ENCODE measurements at places on chromosomes 11 and 22.

- peak; percentile 76 for ATAC-seq
These were observed at the start of gene LRRC32 for GRCh38 chr11:76670485-76671236. Gene LRRC32 (minus strand): TSS chr11:76670747. CDS start chr11:76665954, 4,793 bp downstream.

DNA sequence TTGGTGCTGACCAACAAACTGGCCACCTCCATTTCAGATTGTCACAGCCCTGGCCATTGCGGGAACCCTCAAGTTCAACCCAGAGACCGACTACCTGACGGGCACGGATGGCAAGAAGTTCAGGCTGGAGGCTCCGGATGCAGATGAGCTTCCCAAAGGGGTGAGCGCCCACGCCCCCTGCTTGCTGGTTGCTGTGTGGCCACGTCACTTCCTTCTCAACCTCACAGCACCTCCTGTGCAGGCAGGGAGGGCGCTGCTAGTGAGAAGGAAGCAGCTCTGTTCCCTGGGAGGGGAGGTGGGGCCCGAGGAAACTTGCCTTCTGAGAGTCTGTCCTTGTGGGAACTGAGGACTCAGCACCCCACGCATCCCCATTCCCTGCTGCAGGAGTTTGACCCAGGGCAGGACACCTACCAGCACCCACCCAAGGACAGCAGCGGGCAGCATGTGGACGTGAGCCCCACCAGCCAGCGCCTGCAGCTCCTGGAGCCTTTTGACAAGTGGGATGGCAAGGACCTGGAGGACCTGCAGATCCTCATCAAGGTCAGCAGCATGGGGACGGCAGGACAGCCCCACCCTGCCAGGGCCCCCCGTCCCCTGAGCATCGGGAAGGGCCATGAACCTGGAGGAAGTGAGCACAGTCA, 19.3 kb downstream of the POLR3H start:
- no peak for ATAC-seq

GRCh38 chr11:132312701-132313111, 942.3 kb downstream of the NTM start:
- peak; percentile 100 for ATAC-seq

DNA sequence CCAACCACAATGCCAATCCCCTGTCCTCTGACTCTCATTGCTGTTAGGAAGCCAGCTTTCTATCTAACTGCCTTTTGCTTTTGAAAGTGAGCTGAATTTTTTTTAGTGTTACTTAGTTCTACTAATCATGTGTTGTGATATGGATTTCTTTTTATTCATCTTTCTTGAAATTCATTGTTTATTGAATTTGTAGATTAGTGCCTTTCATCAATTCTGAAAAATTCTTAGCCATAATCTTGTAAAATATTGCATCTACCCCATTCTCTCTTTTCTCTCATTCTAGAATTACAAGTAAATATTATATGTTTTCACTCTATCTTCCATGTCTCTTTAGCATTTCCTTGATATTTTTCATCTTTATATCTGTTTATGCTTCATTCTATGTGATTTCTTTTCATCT, 47.8 kb downstream of the DDIAS start:
- ATAC-seq = no peak

GRCh38 chr11:94762208-94762607, 5.9 kb upstream of the AMOTL1 start:
- peak; percentile 80 for ATAC-seq

GRCh38 chr11:46391186-46391577, 394 bp downstream of the CHRM4 start:
- no peak for ATAC-seq

GRCh38 chr11:101288392-101288791, 158.8 kb upstream of the PGR start:
- ATAC-seq = no peak

GRCh38 chr22:30694640-30695350, at the start of gene OSBP2:
Gene OSBP2 (plus strand): TSS chr22:30694874. CDS start chr22:30694910, 36 bp downstream.
- peak; percentile 86 for ATAC-seq

DNA sequence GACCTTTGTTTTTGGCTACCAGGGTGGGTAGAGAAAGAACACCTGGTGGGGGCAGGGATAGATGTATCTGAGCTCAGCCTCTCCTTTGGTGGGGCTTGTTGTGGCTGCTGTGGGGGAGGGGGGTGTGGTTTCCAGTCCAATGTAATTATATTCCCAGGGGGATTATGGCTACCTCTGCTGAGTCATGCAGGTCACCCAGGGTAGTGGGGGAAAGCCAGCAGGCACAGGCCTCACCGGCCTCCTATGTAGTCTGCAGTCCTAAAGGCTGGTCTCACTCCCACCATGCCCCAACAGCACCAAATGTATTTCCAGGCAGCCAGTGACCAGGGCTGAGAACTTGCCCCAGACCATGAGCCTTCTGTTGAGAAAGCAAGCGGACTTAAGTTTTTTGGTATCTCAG, 119.6 kb downstream of the DYNC2H1 start:
- no peak for ATAC-seq

DNA sequence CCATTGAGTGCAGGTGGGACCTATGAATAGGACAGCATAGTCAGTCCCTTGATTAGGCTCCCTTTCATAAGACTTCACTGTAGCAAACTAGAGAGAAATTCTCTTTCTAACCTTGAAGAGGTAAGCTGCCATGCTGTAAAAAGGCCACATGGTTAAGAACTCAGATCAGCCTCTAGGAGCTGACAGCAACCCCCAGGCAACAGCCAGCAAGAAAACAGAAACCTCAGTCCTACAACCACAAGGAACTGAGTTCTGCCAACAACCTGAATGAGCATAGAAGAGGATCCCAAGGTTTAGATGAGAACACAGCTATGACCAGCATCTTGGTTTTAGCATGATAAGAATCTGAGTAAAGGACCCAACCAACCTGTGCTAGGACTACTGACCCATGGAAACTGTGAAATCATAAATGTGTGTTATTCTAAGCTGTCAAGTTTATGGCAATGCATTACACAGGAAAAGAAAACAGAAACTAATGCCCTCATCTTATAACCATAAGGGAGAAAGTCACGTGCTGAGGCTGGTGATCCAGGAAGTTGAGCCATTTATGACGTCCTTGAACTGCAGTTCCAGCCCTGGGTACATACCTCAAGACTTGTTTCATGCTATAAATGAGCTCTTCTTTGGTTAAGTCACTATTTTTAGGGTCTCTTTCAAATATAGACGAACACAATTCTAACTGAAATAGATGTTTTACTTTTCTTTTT, 43.3 kb downstream of the RAB38 start:
- ATAC-seq = no peak

DNA sequence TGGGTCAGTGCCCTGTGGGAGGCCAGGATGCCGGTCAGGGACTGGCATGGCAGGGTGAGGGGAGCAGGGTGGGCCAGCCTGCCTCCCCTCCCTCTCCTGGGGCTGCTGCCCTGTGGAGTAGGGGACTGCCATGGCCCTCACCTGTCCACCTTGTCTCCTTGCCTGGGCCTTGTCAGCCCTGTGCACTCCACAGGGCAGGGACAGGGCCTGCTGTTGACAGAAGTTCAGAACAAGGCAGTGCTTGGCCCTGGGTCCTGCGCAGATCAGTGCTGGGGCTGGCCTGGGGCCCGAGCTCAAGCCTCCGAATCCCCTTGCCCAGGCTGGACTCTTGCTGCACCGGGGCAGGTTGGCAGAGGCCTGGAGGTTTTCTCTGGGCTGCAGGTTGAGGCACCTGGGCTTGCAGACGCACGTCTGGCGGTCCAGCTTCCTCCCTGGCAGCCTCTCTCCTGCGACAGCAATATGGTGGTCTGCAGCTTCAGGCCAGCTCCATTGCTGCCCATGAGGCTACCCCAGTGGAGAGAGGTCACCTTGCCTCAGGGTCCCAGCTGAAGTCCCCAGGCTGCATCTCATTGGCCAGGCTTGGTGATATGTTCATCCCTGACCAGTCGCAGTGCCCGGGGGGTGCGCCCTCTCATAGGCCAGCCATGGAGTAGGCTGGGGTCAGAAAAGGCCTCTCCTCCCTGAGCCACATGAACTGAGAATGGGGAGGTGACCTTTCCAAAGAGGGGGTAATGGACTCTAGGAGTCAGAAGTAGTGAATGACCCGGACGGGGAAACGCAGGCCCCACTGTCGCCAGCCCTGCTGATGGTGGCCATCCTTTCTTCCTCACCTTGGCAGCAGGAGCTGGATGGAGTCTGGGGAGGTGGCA, 21.5 kb upstream of the CHKA start:
- ATAC-seq = no peak

DNA sequence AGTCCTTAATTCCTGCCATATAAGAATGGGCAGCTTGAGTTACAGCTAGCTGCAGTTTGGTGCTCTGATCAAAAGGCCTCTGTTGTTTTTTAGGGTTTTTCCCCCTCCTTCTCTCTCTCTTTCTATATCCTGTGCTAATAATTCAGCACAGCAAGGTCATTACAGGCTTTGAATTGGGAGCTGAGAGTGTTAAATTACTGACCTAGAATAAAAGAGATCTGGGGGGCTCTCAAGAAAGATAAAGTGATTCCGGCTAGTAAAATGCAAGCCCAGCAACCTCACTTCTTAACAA, 84.9 kb downstream of the CSTPP1 start:
- ATAC-seq = no peak

GRCh38 chr22:21946262-21946925, 6.3 kb downstream of the PPM1F start:
- no peak for ATAC-seq

DNA sequence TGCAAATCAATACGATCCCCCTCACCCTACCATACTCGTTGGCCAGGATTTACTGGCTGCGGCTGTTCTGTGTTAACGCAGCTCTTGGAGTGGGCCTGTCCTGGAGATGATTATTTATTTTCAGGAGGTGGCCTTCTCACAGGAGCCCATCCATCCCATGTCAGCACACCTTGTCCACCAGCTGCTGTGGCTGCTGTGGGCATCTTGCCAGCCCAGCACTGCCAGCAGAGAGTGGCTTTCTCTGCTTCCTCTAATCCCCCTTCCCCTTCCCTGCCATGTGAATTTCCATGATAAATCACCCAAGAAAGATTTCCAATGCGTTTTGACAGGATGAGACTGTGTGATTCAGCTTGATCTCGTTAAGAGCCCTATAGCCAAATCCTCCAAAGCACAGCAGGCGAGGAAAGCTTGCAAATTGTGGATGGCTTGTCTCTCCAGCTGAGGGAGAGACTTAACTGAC, 309.1 kb upstream of the C11orf87 start:
- no peak for ATAC-seq

GRCh38 chr11:47272706-47273105, 2.8 kb downstream of the MADD start:
- no peak for ATAC-seq

DNA sequence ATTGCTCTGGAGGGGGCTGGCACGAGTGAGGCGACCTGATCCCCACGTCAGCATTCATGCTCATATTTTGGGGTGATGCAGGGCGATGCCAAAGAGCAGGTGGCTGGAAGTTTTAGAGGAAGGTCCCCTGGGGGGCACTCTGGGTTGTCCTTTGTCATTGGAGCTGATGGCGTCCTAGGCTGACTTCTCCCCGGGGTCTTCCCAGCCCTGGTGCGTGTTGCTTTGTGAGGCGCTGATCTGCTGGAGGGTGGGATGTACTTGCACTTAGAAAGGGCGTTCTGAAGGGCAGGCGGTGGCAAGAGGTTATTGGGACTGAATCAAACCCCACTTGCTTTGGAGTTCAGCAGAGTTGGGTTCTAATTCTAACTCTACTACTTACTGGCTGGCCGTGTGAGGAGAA, 313.3 kb downstream of the NTM start:
- no peak for ATAC-seq

DNA sequence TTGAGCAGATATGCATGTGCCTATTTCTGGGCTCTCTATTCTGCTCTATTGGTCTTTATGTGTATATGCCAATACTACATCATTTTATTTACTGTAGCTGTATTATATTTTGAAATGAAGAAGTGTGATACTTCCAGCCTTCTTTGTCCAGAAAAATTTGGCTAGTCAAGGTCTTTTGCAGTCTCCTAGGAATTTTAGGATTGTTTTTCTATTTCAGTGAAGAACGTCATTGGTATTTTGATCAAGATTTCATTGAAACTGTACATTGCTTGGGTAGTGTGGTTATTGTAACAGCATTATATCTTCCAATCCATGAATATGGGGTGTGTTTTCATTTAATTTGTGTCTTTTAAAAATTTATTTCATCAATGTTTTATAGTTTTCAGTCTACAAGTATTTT, 400.3 kb downstream of the AASDHPPT start:
- no peak for ATAC-seq

DNA sequence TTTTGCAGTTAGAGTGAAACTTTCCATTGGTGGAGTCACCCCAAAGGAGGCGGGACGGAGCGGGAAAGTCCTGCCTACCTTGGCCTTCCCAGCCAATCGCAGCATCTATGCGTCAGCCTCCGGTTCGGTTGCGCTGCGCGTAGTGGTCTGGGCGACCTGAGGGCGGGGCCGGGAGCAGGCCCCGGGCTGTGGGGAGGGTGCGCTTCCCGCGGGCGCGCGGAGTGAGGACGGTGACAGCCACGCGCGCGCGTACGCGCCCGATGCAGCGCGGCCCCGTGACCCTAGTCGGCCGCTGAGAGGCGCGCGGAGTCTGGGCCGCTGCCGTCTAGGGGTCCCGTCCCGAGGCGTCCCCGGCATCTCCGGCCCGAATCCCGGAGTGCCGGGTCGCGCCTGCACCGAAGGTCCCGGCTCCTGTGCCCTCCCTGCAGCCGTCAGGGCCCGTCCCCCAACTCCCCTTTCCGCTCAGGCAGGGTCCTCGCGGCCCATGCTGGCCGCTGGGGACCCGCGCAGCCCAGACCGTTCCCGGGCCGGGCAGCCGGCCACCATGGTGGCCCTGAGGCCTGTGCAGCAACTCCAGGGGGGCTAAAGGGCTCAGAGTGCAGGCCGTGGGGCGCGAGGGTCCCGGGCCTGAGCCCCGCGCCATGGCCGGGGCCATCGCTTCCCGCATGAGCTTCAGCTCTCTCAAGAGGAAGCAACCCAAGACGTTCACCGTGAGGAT, at the start of gene NF2:
TSS of gene NF2 (plus strand) at position 276 of the 718 bp plus-strand sequence. CDS start at position 642, 366 bp downstream.
- peak; percentile 96 for ATAC-seq
